ENCODE measurements at places on chromosomes 6 and 20.

DNA sequence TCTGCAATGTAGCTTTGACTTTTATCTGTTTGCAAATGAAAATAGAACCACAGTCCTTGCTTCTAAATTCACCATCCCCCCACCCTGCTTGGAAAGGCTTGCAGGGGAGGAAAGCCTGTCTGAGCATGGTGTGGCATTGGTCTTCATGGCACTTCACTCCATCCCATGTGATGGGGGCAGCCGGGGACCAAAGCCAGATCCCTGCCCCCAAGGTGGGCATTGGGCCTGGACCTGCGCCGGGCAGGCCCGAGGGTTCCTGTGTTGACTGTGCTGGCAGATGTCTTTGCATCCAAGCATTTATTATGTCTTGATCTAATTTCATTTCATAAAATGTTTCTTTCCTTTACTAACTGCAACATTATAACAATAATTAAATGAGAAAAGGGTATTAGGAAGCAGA lies 120.0 kb downstream of the SYNDIG1 start:
- DNase-seq = no peak

DNA sequence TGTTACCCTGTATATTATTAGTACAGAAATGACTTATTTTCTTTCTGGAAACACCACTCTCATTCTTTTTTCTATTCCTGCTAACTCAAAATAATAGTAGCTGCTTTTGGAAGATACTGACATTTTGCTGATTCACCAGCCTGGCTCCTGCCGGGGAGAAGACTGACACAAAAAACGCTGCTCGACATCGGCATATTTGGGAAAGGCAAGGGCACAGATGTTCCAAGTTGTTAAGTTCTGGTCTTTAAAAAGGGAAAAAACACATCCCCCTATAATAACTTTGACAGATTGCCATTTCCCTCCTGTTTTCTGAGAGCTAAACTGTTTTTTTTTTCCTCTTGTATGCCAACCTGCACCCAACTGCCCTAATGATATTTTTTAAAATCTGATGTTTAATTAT lies 55.4 kb downstream of the CTNNBL1 start:
- DNase-seq = no peak

DNA sequence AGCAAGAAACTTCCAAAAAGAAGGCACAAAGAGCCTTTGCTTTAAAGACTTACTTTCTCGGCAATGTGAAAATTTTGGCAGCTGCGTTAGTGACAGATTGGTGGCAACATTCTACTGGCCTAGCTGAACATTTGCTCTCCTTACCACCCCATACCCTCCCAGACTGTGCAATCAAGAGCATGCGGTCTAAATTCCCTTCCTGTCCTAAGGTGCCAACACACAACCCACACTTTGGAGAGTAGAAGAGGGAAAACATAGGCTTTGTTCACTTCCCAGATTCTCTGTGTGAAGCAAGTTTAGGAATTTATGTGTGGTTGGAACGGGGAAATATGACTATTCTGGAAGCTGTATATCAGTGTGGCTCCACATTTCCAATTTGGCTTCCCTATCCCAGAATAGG lies 29.8 kb upstream of the NEDD9 start:
- no peak for DNase-seq

GRCh38 chr6:138666636-138667035 lies 106.9 kb upstream of the CCDC28A start:
- no peak for DNase-seq

DNA sequence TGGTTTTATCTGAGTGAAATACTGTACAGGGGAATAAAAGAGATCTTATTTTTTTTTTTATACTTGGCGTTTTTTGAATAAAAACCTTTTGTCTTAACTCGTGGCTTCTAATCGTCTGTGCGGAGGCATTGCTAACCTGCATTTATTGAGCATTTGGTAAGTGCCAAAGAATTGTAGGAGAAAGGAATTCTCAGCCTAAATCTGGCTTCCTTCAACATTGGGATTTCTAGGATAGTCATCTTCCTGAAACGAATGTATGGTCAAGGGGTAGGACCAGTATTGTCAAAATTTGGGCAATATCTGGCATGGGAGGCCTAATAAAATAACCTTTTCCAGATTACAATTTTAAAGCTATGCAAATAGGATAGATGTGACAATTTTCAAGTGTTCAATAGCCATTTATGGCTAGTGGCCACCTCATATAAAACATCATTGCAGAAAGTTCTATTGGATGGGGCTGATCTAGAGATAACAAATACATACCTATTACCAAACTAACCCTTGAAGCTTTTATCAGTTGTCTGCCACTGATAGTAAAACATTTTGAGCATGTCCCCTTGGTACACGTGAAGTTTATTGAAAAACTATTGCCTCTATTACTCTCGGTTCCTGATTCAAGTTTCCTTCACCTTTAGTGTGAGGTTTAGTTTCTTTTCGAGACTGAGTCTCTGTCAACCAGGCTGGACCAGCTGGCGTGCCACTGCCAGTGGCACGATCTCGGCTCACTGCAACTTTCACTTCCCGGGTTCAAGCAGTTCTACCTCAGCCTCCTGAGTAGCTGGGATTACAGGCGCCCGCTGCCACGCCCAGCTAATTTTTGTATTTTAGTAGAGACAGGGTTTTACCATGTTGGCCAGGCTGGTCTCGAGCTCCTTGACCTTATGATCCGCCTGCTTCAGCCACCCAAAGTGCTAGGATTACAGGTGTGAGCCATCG lies 5.6 kb downstream of the PIM1 start:
- no peak for DNase-seq

DNA sequence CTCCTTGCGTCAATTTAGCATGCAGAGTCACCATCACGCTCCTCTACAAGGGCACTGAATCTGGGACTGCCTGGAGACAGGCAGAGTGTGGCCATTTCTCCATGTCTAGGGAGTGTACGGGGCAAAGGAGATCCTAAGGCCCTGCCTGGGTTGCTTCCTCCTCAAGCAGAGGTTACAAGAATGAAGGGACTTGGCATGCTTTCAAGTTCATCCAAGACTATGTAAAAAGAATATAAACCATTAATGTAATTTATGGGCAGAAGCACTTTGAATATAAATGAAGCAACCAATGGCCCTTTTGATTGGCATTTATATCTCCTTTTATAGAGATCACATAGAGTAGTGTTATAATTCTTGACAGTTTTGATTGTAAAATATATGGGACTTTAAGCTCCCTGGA lies 137.5 kb downstream of the BTBD3 start:
- no peak for DNase-seq

DNA sequence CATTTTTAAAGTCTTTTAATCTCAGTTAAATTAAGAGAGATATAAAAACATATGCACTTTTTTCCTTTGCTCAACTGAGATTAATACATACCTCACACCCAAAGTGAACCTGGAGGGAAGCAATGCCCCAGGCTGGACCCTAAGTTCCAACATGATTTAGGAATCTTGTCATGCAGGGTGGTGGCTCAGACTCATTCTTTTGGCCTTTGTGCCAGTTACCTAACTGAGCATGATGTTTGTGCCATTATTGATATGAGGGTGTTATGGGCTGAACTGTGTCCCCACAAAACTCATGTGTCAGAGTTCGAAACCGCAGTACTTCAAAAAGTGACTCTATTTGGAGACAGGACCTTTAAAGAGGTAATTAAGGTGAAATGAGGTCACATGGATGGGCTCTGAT lies 188.0 kb downstream of the ARHGAP18 start:
- DNase-seq = no peak

DNA sequence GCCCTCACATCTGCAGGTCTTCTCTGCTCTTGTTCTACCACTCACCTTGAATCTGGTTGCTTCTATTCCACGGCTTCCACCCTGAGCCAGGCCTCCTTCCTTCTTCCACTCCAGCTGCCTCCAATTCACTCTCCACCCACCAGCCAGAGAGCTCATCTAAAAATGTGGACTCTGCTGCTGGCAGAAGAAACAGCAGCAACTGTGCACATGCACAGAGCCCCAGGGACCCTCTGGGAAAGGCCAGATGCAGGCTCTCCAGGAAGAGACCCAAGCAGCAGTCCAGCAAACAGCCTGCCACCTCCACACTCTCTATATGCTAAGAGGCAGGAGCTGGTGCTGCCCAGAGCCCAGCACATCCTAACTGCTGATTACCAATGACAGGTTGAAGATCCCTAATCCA lies 162.6 kb upstream of the TOP1 start:
- DNase-seq = no peak

DNA sequence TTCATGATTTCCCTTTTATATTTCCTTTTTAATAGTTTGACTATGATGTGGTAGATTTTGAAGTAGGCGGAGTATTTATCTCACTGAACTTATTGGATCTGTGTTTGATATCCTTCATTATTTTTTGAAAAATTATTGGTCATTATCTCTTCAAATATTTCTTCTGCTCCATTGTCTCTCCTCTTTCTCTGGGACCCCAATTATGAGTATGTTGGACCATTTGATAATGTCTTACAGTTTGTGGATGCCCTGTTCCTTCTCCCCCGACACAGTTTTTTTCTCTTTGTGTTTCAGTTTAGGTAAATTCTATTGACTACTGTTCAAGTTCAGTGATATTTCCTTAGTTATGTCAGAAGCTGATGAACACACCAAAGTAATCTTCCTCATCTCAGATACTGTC lies 49.4 kb upstream of the COL10A1 start:
- DNase-seq = no peak

GRCh38 chr6:150313781-150314180 lies 55.0 kb upstream of the IYD start:
- no peak for DNase-seq

DNA sequence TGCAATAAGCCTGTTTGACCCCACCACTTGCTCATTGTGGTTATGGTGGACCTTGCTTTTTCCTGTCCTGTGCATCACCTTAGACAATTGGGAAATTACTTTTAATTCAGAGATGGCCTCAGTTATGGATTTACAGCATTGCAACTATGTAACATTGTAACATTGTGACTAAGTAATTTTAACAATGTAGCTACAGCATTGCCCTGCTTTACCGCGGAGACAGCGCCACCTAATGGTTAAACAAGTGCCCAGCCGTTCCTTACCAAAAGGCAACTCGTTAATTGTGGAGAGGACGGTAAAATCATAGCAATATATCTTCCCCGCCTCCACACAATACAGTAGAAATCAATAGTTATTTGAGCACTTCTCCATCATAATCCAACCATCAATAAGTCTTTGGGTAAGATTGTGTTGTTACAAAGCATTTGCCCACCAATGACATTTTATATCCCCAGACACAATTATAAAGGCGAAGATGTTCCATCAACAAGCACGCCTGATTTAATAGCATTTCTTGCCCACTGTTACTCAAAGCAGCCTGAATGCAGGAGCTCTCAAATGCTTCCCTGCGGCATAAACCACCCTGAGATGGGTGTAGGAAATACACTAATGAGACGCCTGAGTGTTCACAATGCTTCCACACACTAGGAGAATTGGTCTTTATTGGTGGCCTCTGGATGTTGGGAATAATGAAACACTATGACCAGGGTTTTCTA lies 93.7 kb downstream of the PROKR2 start:
- DNase-seq = peak; percentile 24

DNA sequence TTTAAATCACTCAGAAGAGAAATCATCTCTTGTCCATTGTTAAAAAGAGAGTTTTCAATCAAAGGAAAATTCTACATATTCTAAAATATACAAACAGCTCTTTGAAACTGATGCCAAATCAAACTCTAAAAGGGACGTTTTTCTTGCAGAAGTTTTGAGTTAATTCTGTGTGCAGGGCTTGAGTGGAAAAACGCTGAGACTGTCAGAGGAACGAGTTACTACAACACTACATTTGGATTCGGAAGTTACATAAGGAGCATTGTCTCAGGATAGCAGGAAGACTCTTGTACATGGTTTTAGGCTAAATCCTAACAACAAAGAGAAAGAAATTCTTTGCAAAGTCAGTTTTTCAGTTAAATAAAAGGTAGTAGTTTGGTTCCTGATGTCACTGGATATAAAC lies 155.7 kb upstream of the SUPT3H start:
- DNase-seq = no peak
